ENCODE measurements at places on chromosomes 12 and 14.

DNA sequence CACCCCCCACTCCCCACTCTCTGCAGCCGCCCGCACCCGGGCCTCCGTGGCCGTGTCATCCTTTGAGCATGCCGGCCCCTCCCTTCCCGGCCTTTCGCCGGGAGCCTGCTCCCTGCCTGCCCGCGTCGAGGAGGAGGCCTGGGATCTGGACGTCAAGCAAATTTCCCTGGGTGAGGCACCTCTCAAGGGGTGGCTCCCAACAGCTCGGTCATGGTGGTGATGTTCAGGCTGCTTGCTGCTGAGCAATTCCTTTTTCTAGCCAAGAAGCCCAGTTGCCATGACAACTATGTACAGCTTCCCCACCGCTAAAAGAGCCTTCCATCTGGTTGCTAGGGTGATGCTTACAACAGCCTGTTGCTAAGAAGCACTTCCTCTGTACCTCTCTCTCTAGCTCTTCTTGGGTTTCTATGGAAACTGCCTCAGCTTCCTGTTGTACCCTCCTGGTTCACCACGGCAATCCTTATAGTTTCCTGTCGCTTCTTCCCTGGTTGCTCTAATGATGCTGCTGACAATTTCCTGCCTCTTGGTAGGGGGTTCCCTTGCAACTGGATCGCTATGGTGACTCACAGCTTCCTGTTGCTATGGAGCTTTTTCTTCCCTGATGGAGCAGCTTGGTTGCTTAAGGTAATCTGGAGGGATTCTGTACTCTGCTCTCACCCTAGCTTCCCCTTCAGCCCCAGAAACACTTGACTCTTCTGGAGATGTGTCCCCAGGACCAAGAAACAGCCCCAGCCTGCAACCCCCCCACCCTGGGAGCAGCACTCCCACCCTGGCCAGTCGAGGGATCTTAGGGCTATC lies 11.0 kb downstream of the ZNF219 start:
- DNase-seq = peak; percentile 95

- DNase-seq = no peak
These were observed 25.3 kb downstream of the PAH start for GRCh38 chr12:102891756-102892155.

GRCh38 chr12:119989361-119989730 lies 310 bp downstream of the BICDL1 start:
- DNase-seq = no peak

- DNase-seq = peak; percentile 11
These were observed 26.5 kb downstream of the WDHD1 start for GRCh38 chr14:55000381-55000780.

- DNase-seq = no peak
These were observed 611.0 kb downstream of the CCER1 start for GRCh38 chr12:90343966-90344365.

- peak; percentile 70 for DNase-seq
These were observed 41.1 kb downstream of the PRB3 start for GRCh38 chr12:11228296-11228879.

GRCh38 chr12:110228756-110229155 lies 52.3 kb upstream of the ATP2A2 start:
- no peak for DNase-seq

- no peak for DNase-seq
These were observed 1201.5 kb downstream of the BCL11B start for GRCh38 chr14:98070536-98070935.

GRCh38 chr12:130983328-130984017 lies 29.8 kb downstream of the ADGRD1 start:
- no peak for DNase-seq

GRCh38 chr12:67910360-67911274 lies 78.6 kb upstream of the IFNG-AS1 start:
- peak; percentile 79 for DNase-seq

GRCh38 chr12:104805186-104805585 lies 152.9 kb downstream of the SLC41A2 start:
- DNase-seq = peak; percentile 81

DNA sequence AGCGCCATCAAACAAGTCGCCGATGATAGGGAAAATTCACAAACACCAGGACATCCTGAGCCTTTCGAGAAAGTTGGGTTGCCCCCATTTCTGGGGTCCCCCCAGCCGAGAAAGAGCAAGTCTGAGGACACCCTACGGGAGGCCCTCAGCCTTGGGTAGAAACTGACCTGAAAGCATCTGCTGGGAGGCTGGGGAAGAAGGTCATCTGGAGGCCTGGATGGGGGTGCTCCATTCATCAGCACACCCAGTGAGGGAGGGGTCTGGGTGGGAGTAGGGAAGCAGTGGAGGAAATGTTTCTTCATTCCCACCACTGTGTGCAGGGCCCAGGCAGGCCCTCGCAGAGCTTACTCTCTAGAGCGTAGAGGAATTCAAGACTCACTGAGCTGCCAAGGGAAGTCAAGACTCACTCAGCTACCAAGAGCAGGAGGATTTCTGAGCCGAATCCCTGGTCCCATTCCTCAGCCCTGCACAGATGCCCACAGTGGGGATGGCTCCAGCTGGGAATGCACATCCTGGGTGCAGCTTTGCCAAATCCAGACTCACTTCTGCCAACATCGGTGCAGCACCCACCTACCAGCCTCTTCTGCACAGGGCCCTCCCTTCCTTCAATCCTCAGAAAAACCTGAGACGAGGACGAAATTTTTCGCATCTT lies 38.1 kb downstream of the DIO3 start:
- DNase-seq = no peak

- no peak for DNase-seq
These were observed 77.9 kb downstream of the BCL11B start for GRCh38 chr14:99194136-99194535.

GRCh38 chr12:124240493-124240892 lies 54.4 kb upstream of the RFLNA start:
- DNase-seq = peak; percentile 22

DNA sequence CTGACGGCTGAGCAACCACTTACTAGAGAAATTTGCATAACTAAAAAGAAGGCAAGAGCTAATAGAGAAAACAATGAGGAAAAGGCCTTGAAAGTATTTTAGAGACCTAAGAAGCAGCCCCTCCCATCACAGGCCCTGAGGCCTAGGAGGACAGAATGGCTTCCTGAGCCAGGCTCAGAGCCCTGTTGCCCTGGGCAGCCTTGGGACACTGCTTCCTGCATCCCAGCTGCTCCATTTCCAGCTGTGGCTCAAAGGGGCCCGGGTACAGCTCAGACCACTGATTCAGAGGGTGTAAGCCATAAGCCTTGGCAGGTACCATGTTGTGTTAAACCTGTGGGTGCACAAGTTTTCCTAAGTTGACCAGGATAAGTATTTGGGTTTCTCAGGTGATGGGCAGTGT lies 181.4 kb downstream of the TRHDE start:
- no peak for DNase-seq

GRCh38 chr14:99930420-99931274 lies 134.6 kb upstream of the EVL start:
- DNase-seq = no peak

DNA sequence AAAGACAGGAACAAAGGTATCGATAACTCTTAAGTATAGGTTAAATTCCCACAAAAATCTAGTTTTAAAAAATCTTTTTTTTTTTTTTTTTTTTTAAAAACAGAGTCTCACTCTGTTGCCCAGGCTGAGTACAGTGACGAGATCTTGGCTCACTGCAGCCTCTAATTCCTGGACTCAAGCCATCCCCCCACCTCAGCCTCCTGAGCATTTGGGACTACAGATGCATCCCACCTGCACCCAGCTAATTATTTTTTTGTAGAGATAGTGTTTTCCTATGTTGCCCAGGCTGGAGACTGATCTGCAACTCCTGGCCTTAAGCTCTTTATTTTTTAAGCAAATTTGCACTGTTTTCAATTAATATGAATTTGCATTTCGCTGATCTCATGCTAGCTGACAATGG lies 9.8 kb downstream of the PSEN1 start:
- no peak for DNase-seq

- DNase-seq = no peak
These were observed 292.4 kb downstream of the DUSP6 start for GRCh38 chr12:89059721-89060541.

GRCh38 chr14:53109105-53110041 lies 43.8 kb downstream of the DDHD1 start:
- DNase-seq = no peak

GRCh38 chr14:58942516-58942915 lies 246.0 kb upstream of the DAAM1 start:
- no peak for DNase-seq
